AG20443 (cell line): ENCODE measurements at places on chromosomes 13 and 19.

- no peak for DNase-seq
These were observed 16.6 kb downstream of the RASA3 start for GRCh38 chr13:114115796-114116195.

GRCh38 chr19:48496959-48497727 lies 14.5 kb downstream of the LMTK3 start:
- no peak for DNase-seq

DNA sequence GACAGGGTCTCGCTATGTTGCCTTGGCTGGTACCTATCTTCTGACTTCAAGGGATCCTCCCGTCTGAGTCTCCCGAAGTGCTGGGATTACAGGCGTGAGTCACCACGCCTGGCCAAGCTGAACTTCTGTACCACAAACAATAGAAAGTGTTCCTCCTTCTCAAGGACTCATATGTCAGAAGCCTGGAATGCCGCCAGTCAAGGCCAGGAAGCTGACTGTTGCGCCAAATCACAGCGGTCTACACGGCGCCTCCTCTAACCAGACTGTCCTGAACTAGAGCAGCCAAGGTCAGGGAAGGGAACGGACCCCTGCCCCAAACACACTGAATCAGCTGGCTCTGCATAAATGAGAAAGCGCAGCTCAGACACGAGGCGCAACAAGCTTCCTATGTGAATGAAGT lies 14.6 kb downstream of the RAB20 start:
- peak; percentile 66 for DNase-seq

DNA sequence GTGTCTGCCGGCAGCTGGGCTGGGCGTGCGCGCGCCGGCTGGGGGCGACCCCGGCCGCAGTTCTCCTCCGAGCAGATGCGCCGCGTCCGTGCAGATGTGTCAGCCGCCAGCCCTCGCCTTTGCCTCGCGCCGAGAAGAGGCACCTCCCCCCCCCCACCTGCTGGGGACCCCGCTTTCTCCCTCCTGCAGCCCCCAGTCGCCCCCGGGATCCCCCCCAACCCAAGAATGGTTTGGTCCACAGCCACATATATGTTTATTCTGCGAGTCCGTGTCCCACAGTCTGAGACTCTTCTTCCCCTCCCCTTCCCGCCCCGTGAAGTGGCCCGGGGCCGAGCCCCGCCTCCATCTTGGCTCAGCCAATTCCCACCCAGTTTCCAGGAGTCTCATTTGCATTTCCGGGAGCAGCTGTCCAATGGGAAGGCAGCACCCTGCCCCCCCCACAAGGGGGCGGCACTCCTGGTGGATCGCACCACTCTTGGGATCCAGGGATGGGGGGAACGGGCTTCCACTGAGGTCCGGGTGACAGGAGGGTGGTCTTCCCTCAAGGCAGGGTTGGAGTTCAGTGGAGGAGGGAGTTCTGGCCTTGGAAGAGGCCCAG lies 8.6 kb downstream of the ISOC2 start:
- peak; percentile 86 for DNase-seq

DNA sequence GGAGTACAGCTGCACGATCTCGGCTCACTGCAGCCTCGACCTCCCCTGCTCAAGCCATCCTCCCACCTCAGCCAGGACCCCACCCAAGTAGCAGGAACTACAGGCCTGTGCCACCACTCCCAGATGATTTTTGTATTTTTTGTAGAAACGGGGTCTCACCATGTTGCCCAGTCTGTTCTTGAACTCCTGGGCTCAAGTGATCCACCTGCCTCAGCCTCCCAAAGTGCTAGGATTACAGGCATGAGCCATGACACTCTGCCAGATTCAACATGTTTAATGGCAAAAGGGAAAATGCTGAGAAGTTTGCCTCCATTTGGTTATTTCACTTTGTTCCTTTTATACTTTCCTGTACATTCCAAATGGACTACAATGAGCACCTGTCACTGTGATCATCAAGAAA lies 65.8 kb downstream of the ZIC5 start:
- DNase-seq = no peak

DNA sequence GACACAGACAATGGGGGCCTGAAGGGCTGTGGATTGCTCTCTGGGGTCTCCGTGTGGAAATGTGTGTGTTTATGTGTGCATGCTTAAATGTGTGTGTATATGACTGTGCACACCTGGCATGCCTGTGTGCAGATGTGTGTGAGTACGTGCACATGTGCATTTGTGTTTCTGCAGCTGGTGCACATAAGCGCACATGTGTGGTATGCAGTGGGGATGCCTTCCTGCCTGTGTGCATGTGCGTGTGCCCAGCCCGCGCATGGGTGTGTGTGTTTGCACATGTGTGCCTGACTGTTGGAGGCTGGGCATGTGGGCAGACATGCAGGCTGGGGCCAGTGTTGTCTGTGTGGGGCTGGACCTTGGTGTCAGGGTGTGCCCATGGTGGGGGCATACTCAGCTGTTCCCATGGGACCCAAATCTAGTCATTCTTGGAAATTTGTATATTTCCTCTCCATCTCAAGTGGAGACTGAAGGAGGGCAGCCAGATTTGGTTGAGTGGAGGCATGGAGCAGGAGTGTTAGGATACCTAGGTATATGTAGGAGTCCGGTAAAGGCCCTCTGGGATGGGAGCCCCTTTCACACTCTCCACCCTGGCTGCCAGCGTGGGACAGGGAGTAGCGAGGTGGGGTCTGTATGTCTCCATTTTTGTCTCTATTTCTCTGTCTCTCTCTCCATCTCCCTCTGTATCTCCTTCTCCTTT lies 49.9 kb downstream of the CELF5 start:
- DNase-seq = no peak

DNA sequence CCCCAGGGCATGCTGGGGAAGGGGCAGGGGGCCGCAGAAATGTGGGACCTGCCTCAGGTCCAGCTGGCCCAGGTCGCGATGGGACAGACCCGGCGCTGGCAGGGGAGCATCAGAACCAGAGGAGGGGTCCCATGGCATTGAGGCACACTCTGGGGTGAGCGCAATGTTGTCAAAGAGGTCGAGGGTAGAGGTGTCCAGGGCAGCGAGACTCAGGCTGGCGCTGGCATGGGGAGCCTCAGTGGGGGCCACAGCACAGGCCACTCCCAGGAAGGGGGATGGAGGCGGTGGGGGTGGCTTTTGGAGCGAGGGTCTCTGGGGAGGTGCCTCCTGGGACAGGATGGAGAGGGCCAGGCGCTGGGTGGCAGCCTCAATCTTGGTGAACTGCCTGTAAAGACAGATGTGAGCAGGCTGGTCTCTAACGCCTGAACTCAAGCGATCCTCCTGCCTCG lies 944 bp downstream of the C19orf85 start:
- no peak for DNase-seq

DNA sequence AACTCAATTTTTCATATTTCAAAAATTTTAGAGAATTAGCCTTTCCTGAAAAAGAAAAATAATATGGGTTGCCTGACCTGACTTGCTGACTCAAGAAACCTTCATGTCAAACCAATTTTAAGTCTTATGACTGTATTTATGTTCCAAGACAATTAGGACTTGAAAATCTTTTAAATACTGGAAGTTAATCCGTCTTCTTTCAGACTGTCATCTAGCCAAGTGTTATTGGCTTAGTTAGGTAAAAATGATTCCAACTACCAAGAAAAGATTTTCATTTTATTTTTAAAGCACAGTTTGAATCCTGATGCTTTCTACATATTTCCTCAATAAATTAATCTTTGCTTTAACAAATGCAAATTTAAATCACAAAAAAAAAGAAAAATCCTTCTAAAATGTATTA lies 337.6 kb downstream of the SLITRK6 start:
- no peak for DNase-seq

- peak; percentile 58 for DNase-seq
These were observed 36.8 kb upstream of the PSG9 start for GRCh38 chr19:43306097-43306496.

GRCh38 chr19:2387367-2388288 lies 27.6 kb downstream of the TMPRSS9 start:
- no peak for DNase-seq

GRCh38 chr13:26051657-26052311 lies at the start of gene SHISA2:
Gene SHISA2 (minus strand): TSS chr13:26052016. CDS start chr13:26050975, 1,041 bp downstream.
- peak; percentile 90 for DNase-seq

- no peak for DNase-seq
These were observed 83.0 kb downstream of the FLT1 start for GRCh38 chr13:28411831-28412353.

GRCh38 chr19:38535212-38535611 lies 82.5 kb downstream of the MAP4K1 start:
- no peak for DNase-seq

DNA sequence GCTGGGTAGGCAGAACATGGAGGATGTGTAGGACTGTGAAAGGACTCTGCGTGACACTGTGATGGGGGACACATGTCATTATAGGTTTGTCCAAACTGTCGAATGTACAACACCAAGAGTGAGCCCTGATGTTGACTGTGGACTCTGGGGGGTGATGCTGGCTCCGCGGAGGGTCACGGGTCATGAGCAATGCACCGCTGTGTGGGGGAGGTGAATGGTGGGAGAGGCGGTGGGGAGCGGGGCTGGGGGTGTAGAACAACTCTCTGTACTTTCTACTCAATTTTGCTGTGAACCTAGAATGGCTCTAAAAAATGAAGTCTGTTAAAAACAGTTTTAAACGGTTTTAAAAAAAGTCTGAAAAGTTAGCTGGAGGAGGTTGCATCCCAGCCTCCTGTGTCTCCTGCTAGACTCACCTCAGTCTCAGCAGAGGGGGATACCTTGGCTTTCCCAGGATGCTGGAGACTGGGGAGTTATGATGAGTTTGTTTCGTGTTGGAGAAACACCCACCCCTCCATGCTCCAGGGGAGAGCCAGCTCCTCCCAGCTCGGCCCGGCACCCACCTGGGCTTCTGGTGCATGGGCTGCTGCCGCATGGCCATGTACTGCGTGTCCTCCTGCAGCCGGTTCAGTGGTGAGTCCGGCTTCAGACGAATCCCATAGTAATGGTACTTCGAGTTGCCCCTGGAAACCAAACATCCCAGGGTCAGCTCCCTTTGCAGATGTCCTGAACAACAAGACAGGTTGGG lies 34.7 kb upstream of the RANBP3 start:
- DNase-seq = no peak
